ENCODE measurements at places on chromosomes 1 and 21.

DNA sequence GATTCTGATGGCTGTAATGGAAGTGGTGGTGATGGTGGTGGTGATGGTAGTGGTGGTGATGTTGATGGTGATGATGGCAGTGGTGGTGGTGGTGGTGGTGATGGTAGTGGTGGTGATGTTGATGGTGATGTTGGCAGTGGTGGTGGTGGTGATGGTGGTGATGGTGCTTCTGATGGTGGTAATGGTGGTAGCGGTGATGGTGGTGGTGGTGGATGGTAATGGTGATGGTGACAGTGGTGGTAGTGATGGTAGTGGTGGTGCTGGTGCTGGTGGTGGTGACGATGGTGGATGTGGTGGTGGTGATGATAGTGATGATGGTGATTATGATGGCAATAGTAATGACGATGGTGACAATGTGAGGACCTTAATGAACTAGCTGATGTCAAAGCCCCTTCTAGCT lies 35.6 kb upstream of the LRRC3 start:
- no peak for DNase-seq

DNA sequence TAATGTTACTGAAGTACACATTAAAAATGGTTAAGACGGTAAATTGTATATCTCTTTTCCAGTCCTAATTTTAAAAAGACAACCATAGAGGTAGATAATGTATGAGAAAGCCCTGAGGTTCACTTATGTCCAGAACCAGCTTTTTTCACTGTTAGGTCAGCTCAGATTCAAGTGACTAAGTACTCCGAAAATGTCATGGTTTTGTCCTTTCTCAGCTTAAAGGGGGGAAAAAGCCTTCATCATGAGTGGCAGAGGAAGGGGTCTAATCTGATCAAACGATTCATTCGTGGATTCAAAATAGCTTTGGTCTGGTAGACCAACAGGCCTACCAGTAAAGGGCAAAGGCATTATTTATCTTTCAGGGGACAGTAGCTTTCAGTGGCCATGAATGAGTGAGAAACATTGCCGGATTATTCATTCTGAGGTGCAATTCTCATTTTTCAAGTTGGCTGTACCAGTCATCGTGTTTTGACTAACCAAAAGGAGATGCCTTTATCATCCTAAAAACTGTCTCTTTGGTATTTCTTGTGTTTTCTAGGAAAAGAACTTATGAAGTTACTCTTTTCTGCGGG lies 208.4 kb downstream of the HHIPL2 start:
- DNase-seq = no peak

DNA sequence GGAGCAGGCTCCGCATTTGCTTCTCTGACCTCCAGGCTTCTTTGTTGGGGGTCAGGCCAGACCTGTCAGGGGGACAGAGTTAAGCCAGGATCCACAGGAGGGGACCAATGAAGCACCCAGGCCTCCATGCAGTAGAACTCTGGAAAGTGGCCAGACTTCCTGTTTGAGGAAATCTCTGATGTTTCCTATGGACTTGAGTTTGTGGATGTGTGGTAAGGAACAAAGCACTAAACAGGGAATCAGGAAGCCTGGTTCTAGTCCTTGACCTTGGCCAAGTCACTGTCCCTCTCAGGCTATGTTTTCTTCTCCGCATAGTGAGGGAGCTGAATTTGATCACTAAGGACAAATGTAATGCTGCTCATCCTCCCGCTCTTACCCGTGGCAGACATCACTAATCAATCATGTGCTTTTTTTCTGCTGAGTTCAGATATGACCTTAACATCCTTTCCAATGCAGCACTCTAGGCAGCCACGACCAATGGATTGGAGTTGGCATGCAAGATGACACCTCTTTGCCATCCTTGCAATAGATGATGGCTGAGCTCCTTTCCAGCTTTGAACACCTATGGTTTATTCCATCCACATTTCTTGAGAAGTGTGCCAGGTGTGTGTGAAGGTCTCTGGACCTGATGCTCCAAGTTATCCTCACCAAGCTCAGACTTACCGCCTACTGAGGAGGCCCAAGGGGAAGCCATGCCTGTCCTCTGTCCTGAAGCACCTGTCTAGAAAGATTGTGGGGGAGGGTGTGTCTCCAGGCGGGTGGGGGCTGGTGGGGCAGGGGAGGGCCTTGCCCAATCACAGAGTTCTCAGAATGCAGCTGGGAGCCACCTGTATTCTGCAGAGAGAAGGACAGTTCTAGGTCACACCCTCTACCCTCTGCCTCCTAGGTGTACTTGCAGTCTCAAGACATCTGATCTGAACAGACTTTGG lies 9.9 kb downstream of the SH2D2A start:
- DNase-seq = no peak

- DNase-seq = no peak
Measured at GRCh38 chr1:101907264-101907663, 89.5 kb downstream of the OLFM3 start.

GRCh38 chr1:25550683-25551310 lies 7.4 kb downstream of the LDLRAP1 start:
- DNase-seq = no peak

DNA sequence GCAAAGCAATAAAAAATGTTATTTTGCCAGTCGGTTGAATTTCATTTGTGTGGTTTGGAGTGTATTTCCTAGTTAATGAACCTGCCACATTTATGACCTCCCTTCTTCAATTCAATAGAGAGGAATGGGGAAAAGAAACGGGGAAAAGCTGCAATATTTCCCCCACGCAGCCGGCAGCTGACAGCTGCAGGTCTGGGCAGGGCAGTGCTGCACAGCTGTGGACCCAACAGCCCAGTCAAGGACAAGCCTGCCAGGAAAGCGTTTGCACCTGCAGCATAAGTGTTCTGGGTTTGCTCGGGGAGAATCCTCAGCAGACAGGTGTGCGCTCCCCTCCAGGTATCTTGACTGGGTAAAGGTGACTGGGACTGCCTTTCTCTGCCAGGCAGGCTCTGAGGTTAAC lies 53.4 kb downstream of the FBXO2 start:
- no peak for DNase-seq

- no peak for DNase-seq
Measured at GRCh38 chr1:240134596-240134995, 42.9 kb downstream of the FMN2 start.

GRCh38 chr1:67802565-67802964 lies 30.7 kb downstream of the GNG12 start:
- DNase-seq = no peak

DNA sequence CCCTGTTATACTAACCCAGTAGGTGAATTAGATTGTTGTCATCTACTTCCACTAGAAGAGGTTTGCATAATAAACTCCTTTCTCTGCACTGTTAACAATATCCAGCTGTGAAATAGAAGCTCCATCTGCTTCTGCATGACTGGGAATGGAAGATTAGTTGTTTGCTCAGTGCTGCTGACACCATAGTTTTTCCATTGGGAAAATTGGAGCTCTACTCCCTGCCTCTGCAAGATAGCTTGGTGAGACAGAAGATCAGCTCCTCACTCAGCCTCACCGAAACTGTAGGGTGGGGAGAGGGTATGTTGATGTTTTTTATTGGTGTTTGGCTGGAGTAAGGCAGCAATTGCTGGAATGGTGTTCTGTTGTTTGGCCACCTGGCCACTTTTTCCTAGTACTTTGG lies 331.6 kb upstream of the ADAMTS5 start:
- DNase-seq = no peak

DNA sequence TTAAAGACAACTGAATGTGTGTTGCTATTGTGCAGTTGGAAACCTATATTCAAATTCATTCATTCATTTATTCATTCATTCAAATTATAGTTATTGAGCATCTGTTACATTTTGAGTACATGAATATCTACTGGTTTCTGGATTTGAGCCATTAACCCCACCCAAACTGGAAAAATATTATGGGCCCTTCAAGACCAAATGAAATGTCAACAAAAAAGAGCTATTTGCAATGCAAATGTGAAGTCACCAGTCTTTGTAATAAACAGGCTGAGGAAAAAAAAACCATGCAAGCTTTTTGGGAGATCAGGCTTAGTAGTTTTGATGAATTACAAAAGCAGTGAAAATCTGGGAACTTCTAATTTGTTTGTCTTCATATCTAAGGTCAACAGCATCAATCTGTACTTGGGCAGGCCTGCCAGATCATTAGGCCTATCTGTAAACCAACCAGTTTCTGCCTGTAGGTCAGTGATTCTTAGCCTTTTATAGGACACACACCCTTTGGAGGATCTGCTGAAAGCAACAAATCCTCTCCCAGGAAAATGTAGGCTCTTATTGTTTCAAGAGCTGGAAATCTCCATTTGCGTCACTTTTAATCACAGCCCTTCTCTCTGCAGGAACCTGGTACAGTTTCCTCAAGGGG lies 134.7 kb downstream of the FAM78B start:
- DNase-seq = no peak

- DNase-seq = no peak
Measured at GRCh38 chr1:2086446-2087078, 36.4 kb downstream of the PRKCZ start.

DNA sequence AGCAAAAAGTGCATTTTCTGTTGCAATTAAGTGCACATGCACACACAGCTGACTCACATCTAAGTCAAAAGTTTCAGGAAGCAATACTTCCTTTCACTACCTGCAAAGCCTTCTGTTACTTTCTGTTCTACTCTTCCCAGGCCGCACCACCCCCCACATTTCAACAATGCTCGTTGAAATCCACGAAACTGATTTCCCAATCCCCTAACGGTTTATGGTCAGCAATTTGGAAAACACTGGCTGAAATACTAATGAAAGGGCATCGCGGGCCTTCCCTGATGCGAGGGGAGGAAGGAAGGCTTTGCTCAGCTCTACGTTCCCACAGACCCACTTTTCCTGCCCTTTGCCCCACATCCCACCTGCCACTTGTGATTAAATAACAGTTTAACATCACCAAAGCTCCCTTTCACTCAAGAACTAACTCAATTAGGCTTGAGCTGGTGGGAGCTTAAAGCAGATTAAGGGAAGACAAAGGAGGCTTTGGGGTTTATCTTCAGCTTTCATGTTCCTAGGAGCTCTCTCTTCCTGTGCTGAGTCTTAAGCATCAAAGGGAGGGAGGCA lies 243.2 kb upstream of the RAB4A start:
- DNase-seq = no peak

- DNase-seq = no peak
Measured at GRCh38 chr1:12593621-12594066, 24.4 kb downstream of the DHRS3 start.

GRCh38 chr21:45154511-45155508 lies 80.4 kb downstream of the ADARB1 start:
- DNase-seq = no peak

GRCh38 chr1:79059341-79059740 lies 52.8 kb upstream of the ADGRL4 start:
- no peak for DNase-seq

DNA sequence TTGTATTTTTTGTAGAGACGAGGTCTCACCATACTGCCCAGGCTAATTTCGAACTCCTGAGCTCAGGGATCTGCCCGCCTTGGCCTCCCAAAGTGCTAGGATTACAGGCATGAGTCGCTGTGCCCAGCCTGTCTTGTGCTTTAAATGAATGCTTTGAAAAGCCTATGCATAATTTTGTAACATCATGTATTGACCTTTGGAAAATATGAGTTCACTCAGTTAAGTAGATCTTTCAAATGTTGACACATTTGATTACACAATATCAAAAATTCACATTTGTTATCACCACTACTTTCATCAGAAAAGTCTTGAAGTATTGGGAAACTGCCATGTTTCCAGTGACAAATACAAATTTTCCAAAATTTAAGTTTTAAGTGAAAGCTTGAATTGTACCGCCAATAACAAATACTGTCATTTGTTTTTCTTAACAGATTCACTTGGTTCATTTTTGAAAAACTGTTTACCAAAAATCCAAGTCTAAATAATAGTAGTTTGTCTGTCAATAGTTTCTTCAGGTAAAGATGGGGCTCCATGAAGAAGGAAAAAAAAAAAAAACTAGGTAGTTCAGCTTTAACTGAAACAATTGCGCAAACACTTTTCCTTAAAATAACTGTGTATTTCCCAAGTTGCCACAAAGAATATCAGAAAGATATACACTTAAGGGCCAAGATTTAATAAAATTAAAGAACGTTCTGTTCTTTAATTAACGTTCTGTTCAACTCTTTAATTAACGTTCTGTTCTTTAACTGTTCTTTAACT lies 233.2 kb upstream of the NR5A2 start:
- no peak for DNase-seq

DNA sequence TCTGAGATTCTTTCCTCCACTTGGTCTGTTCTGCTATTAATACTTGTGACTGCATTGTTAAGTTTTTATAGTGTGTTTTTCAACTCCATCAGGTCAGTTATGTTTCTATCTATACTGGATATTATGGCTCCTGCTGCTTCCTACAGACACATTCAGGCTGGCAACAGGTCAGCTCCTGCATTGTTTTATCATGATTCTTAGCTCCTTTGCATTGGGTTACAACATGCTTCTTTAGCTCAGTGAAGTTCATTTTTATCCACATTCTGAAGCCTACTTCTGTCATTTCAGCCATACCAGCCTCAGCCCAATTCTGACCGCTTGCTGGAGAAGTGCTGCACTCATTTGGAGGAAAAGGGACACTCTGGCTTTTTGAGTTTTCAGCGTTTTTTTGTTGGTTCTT lies 37.3 kb upstream of the F3 start:
- DNase-seq = no peak

DNA sequence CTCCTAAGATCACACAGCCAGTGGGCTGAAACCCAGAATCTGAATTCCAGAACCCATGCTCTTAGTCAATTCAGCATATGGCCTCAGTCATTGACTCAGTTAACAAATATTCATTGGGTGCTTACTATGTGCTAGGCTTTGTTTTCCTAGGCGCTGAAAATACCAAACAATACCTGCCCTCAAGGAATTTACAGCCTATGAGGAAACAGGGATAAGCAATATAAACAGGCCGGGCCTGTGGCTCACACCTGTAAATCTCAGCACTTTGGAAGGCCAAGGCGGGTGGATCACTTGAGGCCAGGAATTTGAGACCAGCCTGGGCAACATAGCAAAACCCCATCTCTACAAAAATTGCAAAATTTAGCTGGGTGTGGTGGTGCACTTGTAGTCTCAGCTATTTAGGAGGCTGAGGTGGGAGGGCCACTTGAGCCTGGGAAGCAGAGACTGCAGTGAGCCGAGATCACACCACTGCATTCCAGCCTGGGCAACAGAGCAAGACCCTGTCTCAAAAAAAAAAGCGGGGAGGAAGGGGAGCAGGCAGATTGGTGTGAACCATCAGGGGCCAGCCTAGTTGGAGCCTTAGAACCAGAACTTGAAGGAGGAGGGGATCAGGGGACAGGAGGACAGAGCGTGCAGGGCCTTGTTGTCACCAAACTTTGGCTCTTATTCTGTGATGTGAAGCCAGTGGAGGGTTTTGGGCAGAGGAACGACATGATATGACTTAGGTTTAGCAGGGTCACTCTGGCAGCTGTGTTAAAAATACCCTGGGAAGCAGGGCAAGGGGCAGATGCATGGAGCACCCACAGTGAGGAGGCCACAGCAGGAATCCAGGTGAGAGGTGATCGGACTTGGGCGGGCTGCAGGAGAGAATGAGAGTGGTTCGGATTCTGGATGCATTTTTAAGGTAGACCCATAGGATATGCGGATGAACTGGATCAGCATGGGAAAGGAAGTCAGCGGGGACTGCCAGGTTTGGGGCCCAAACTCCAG lies 5.8 kb downstream of the TINAGL1 start:
- no peak for DNase-seq

DNA sequence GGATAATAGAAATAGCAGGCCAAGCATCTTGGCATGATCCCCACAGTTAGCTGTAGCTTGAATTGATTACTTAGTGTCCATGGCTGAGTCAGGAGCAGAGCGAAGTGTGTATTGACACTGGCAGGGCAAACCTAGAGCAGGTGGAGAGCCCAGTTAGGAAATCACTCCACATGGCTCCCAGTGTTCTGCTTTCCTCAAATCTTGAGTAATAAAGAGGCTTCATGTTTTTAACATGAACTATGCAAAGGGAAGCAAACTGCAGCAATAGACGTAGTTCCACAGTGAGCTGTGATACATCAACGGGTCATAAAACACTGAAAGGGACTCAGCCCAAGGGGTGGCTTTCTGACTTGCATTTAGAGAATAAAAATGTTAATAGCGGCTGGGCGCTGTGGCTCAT lies 28.9 kb downstream of the RHEX start:
- no peak for DNase-seq

Measured in stimulated activated CD8-positive, alpha-beta memory T cell treated with anti-CD3 and anti-CD28 coated beads, Interleukin-7, amount 100 ng/mL, for 1 hour (primary cell).